Stimulated activated CD4-positive, alpha-beta T cell treated with anti-CD3 and anti-CD28 coated beads, Interleukin-2, amount 100 ng/mL, for 48 hours (primary cell): ENCODE measurements at places on chromosomes 1 and 21.

DNA sequence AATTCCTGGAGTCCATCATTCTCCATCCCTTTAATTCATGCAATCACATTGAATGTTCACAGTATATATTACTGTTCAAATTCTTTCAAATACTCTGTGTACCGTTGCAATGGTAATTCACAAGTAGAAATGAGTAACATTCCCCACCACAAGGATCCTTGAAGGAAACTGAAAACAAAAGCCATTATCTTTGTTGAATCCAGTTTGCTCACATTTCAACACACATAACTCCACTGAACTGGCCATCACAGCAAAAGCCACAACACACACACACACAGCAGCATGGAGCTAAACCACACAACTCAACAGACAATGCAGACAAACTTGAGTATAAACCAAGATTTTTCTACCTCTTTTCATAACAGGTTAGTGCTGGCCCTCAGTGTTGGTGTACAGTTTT lies 188.3 kb upstream of the GREM2 start:
- DNase-seq, result no peak

DNA sequence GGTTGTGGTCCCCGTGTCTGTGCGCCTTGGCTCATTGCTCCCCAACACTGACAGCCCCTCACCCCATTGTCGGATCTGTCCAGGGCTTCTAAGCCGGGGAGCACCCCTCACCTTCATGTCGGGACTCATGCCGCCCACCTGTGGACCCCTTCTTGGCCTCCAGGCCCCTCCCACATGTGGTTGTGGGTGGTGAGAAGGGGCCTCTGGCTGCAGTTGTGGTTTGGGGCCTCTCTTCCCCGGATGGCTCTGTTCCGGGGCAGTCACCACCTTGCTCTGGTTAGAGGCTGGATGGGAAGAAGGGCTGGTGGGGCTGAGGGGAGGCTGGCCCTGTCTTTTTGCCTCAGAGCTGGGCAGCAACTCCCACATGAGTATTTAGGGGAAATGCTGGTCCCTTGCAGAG lies 158.6 kb upstream of the C1orf174 start:
- DNase-seq, result no peak

DNA sequence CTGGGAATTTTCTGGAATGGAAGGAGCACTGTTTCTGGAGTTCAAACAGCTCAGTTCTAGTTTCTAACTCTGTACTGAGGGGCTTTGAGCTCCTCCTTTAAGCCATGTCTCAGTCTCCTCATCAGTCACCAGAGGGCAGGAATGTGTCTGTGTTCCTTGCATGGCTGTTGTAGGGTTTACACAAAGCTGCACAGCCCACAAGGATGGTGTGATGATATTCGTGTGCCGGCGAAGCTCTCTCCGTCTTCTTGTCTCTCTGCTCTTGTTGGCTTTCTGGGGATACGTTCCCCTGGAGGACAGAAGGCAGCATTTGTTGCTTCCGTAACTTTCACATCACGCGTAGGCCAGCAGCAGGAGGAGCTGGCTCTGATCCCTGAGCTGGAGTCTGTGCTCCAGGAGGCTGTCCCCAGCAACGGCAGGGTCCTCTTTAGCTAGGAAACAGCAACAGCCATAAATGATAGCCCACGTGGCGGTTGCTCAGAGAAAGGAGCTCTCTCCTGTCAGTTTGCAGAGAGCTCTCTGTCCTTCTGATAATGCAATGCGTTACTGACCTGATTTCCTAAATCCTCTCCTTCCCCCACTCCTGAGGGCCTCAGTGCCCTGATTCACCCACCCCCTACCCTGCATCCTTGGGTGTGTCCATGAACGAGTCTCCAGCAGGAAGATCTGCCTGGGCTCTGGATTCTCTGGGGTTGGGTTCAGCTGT lies 189.2 kb upstream of the VAMP3 start:
- DNase-seq, result no peak

GRCh38 chr1:226201029-226201593 lies 14.6 kb upstream of the ACBD3 start:
- DNase-seq, result no peak

GRCh38 chr1:21668232-21668950 lies 766 bp downstream of the RAP1GAP start:
- DNase-seq, result no peak

DNA sequence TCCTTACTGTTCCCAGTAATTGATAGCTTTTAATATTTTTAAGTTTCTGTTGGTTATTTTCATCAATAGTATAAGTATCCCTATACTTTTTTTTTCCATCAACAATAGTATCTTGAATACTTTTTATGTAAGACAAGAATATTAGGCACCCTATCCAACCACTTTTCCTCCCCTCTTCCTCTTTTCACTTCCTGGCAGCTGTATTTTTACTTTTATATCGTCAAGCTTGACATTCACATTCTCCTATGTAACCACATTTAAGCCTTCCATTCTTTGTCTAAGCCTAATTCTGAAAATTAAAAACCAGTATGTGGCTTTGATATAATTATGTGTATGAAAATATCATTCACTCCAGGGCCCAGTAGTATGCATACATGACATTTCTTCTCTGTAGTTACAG lies 9.3 kb downstream of the TMEM39B start:
- no peak for DNase-seq

DNA sequence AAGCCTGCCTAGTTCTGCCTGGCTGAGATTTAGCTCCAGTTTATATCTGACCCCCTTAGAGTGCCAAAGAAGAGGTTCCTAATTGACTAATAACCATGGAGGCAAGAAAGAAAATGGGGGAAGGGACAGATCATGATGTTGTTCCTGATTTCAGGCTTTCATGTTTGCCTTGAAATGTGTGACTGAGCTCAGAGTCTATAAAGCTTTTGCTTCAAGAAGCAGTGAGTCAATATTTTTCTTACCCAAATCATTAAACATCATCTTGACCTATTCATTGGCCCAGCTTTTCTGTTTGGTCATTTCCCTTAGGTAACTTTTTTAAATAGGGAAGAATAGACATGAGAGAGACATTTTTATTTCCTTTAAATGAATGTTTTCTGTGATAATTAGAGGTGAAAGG lies 55.9 kb downstream of the HHAT start:
- DNase-seq, result no peak

DNA sequence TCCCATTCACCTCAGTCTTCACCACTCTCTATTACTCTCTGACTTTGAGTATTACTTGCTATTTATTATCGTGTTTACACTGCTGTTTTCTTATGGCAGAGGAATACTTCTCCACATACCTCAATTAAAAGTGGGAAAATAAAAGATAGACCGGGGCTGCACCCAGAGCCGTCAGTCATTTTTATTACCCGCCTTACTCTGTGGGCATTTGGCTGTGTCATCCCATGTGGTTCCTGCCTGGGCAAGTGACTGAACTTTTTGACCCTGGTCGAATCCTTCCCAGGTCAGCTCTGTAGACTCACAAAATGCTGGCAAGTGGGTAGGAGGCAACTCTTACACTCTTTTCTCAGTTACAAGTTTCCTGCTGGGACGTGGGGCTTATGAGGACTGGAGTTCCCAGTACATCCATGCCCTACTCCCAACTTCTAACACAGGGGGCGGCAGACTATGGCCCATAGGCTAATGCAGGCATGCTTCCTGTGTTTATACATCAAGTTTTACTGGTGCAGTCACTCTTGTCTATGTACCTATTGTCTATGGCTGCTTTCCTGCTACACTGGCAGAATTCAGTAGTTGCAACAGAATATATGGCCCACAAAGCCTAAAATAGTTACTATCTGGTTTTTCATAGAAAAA lies 69.5 kb upstream of the KCND3 start:
- no peak for DNase-seq

GRCh38 chr1:154996966-154997701 lies 3.7 kb downstream of the LENEP start:
- DNase-seq, result no peak

GRCh38 chr21:26447932-26448475 lies 125.1 kb downstream of the CYYR1 start:
- DNase-seq, result no peak

GRCh38 chr21:25465263-25465662 lies 142.0 kb downstream of the MRPL39 start:
- DNase-seq, result no peak

DNA sequence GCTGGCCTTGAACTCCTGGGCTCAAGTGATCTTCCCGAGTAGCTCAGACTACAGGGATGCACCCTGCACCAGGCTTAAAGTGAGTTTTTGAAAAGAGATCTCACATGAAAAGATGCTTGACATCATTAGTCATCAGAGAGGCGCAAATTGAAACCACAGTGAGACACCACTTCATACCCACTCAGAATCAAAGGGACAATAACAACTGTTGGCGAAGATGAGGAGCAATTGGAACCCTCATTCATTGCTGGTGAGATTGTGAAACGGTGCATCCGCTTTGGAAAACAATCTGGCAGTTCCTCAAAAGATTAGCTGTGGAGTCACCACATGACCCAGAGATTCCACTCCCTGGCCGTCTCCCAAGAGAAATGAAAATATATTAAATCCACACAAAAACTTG lies 122.3 kb downstream of the PGBD5 start:
- no peak for DNase-seq

DNA sequence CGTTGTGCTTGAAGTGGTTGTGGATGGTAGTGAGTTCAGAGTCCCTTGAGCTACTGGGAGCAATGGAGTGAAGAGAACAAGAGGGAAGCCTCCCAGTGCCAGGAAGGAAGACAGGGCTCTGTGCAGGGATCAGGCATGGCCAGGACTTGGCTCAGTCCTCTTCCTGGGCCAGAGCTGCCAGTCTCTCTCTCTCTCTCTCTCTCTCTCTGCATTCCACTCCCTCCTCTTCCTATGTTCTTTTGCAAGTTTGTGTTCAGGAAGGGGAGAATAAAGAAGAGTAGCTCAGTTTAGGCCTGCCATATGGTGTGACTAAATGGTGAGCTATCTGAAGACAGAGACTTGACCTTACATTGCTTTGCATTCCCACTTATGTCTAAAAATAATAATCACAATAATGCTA lies 20.5 kb upstream of the RPTN start:
- no peak for DNase-seq

DNA sequence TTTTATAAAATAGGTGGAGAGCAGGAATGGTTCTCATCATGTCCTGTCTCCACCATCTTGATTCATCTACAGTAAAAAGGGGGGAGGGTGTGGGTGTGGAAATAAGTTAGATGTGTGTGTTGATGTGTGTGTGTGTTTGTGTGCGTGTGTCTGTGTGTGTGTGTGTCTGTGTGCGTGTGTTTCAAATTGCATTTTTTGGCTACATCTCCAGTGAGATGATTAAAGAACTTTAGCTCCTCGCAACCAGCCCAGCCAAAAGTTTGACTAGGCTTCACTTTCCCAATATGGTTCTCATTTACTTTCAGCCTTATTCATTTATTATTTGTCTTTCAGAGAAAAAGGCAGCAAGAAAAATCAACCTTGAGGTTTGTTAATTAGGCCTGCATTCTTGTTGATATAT lies 14.7 kb upstream of the HAO2 start:
- DNase-seq, result no peak

- peak; percentile 84 for DNase-seq
Observed at GRCh38 chr1:39609618-39610331, 29.7 kb downstream of the HEYL start.

DNA sequence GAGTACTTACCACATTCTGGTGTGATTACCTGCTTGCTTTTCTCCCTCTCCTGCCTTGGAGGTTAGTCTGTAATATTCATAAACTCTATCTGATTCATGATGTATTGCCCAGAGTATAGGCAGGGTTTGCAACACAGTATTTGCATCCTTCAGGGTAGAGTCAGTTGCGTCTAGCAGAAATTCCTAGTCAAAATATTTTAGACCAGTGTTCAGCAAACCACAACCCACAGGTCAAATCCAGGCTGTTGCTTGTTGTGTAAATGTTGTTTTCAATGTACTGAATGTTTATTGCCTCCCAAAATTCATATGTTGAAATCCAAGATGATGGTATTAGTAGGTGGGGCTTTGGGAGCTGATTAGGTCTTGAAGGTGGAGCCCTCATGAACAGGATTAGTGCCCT lies 82.9 kb downstream of the NGF start:
- DNase-seq, result no peak

DNA sequence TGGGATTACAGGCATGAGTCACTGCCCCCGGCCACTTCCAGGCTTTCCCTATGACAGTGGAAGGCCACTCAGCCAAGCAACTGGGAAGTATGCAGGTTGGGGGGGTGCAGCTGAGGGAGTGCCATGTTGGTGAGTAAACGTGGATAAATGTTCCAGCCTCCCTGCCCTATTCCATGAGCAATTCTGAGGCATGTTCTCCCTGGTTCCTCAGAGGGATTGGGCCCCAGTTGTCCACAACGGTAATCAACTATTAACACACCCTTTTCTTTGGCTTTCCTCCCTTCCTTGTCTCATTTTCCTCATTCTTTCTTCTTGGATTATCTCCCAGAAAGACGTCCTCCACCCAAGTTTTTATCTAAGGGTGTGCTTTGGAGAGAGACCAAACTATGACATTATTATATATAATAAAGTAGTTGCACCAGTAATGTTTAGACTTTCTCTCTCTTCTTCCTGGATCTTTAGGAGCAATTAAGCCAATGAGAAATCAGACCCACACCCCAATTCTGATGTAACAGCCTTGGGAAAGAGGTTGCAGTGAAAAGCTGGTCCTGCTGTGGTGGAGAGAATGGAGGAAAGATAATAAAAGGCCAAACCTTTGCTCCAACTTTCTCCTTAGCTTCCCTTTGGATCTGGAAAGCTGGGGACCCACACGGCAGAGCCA lies 6.8 kb upstream of the SLAMF9 start:
- no peak for DNase-seq

GRCh38 chr1:22318279-22318981 lies 133.2 kb upstream of the ZBTB40 start:
- no peak for DNase-seq

GRCh38 chr1:177796561-177796960 lies 173.3 kb downstream of the SEC16B start:
- DNase-seq, result no peak

DNA sequence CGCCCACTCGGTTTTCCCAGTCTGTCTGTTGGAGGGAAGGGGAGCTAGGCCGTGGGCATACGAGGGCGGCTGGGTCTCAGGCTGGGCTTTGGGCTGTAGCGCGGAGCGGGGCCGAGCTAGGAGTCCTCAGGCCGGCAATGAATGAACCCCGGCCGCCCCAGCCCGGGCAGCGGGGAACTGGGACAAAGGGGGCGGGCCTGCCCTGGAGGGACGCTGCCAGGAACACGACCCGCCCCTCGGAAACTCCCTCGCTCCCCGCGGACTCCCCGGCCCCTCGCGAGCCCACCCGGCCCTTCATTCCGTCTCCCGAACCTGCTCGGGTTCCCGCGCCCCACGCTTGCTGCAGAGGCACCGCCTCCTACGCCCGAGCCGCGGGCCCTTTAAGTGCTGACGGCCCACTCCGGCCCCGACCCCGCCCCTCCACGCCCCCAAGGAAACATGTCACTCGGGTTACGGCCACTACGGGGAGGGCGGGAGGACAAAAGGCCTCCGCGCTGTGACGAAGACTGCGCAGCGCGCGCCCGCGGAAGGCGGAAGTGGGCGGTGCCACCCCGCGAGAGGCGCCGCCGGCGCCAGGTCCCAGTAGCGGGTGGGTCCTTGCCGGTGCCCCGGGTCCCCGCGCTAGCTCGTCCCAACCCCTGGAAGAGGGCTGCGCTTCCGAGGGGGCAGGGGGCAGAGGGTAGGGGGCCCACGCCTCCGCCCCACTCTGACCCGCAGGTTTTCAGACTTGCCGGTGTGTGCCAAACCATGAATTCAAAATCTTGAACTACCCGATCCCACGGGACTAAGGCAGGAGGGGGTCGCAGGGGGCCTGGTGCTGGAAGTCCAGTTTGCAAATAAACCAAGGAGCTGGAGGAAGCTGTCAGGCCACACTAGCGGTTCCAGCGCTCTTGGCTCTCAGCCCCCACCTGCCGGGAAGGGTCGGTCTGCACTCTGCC lies at the start of gene GALE:
TSS of gene GALE (minus strand) at position 355 of the 938 bp plus-strand sequence. CDS start 1,747 bp downstream, outside the sequence.
- peak; percentile 97 for DNase-seq
